ENCODE measurements at places on chromosomes 1 and 21. TPM values are rescaled to one million over a fixed set of nuclear protein-coding genes. Genes with fewer than 3 reads are reported as not detected.
A peak's percentile ranks its signal among the peaks of the same experiment; 100 is the strongest.

Gene GUCA2A
- not detected for polyA plus RNA-seq

Gene GUCA2B
- polyA plus RNA-seq: not detected

DNA sequence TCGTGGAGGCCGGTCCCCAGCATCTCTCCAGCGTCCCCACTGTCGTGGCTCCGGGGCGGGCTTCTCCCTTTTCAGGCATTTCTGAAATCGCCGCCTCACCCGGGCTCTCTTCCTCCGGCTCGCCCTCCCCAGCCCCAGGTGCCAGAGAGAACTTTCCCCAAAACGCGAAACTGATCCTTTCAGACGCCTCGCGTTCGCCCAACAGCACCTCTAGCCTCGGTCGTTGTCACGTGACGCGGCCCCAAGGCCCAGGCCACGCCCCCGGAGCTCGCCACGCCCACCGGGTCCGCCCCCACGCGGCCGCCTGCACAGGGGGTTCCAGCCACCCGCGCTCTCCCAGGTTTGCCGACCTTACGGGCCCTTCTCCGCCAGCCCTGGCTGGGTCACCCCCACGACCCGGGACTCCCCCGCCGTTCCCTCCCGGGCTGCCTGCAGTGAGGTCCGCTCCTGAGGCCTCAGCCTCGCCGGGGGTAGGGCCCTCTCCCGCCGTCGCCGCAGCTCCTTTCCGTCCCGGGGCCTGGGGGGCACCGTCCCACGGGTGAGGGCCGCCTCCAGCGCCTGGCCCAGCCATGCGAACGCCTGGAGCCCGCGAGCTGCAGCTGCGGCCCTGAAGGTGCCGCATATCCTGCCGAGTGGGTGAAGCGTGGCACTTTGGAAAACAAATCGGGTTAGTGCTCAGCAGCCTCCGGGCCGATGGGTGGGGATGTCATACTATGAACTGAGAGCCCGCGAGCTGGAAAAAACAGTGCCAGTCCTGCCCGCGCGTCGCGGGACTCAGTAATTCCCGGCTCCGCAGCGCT is 21.0 kb downstream of the H3-3A start:
- peak; percentile 64 for DNase-seq

DNA sequence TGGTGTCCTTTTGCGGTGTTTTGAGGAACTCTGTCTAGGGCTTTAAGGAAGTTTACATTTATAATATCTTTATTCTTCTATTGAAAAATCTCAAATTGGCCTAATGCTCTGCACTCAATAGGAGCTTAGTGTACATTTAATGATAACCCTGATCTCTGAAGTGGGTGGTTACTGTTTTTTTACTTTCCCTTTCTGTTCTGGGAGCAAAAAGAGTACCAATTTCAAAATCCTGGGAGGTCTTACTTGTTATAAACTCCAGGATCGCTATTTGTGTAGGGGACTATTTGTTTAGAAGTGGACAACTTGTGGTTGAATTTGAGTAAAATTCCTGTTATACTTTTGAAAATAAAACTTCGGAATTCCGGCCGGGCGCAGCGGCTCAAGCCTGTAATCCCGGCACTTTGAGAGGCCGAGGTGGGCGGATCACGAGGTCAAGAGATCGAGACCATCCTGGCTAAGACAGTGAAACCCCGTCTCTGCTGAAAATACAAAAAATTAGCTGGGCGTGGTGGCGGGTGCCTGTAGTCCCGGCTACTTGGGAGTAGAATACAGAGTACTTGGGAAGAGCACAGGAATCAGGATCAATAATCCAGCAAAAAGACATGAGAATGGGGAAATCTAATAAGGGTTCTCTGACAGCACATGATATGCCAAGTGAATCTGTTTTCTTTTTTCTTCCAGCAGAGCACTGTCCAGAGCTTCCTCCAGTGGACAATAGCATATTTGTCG is 1.1 kb downstream of the C4BPB start:
- DNase-seq: no peak

GRCh38 chr1:27368869-27369582 is 2.3 kb upstream of the MAP3K6 start:
- DNase-seq: no peak

Gene DVL1
- polyA plus RNA-seq: 52.2 TPM

Gene OLFML2B
- 7.6 TPM for polyA plus RNA-seq

DNA sequence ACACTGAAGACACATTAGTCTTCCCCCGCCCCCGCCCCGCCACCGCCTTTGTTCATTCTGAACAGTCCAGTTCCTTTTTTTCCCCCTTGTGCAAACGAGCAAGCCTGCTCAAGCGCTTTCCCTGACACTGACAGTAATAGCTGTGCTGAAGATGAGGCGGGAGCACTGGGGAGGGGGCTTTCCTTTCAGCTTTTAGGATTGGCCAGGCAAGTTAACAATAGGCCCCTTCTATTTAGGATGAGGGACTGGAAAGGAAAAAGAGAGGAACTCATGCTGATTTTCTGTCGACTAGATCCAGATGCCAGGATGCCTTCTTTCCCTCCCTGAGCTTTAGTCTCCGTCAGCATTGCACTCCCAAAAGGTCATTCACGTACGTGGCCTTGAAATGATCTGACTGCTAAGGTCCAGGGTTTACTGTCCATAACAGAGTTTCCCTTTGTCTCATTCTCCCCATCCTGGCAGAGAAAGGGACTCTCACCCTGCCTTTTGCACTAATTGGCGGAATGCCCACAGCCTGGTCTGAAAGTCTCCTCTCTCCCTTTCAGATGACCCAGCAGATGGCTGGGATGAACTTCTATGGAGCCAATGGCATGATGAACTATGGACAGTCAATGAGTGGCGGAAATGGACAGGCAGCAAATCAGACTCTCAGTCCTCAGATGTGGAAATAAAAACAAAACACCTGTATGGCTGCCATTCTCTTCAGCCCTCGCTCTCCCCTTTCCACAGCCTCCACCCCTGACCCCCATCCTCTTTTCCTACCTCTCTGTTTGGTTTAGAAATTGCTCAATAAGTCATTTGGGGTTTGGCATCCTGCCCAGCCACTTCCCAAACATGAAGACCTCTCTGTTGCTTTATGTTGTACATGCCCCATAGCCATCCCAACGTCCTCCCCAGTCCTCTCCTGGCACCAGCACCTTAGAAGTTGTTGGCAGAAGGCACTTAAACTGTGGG is 28.6 kb upstream of the ZFP69B start:
- DNase-seq: no peak

- no peak for DNase-seq
These were observed 1.2 kb downstream of the PKN2 start for GRCh38 chr1:88685259-88685620.

DNA sequence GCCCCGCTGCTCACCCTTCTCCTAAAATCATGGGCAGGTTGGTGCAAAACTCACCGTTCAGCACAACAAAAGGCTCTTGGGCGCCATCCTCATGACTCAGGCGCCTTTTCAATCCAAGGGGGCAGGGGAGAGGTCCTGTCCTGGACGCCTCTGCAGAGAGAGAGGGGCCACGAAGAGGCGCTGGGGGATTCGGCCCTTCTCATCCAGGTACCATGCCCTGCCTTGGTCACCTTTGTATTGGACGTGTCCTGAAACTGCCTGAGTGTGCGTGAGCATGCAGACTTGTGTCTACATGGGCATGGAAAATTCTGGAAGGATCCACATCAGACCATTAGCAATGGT is 53.5 kb downstream of the SLC37A1 start:
- DNase-seq: no peak

GRCh38 chr1:52632732-52633290 is at the start of gene SHISAL2A:
SHISAL2A (plus strand) TSS chr1:52633168; CDS start chr1:52633494, 326 bp downstream.
- no peak for DNase-seq

GRCh38 chr1:187928696-187929095 is 1099.9 kb downstream of the PLA2G4A start:
- no peak for DNase-seq

DNA sequence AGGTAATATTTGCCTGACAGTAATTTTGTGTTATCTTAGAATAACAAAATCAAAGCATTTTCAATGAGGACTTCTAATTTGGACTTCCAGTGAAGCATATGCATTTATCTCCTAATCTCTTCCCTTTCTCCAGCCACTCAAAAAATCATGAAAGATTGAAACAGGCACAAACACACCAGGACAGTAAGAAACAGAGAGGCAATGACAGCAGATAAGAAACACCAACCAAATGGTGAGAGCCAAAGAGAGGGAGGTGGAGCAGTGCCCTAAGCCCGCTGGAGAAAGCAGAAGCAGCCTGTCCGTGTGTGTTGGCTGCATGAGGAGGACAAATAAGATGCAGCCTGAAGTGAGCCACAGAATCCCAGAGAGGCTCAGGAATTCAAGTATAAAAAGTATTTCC is 39.0 kb downstream of the SLC44A3 start:
- DNase-seq: no peak

GRCh38 chr21:28142697-28143096 is 850.0 kb downstream of the LTN1 start:
- no peak for DNase-seq
